Right ventricle myocardium inferior (tissue), 1 donor: ENCODE measurements at places on chromosomes 4 and X. TPM values are rescaled to one million over a fixed set of nuclear protein-coding genes. Genes with fewer than 3 reads are reported as not detected.

GRCh38 chrX:138020941-138021340, 455.0 kb downstream of the ZIC3 start:
- no peak for DNase-seq

DNA sequence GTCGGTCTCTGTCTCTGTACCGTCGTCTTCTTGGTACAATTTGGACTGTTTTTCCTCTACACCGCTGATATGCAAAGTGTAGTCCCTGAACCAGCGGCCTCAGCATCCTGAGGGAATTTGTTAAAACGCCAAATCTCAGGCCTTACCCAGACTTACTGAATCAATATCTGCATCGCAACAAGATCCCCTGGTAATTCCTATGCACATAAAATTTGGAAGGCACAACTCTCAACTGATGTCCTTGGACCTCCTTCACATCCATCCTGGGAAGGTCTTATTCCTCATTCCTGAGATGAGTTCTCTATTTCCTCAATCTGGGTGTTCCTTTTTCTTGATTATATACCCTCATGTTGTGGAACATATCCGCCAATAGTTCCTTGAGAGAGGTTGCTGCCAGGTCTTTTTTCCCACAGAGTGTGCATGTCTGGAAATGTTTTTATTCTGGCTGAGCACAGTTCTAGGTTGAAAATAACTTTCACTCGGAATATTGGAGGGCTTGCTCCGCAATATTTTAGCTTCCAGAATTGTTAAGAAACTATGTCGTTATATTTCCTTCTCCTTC, 738 bp upstream of the HPF1 start:
- DNase-seq: no peak

- no peak for DNase-seq
These were observed 7.8 kb upstream of the RRAGB start for GRCh38 chrX:55709735-55710134.

DNA sequence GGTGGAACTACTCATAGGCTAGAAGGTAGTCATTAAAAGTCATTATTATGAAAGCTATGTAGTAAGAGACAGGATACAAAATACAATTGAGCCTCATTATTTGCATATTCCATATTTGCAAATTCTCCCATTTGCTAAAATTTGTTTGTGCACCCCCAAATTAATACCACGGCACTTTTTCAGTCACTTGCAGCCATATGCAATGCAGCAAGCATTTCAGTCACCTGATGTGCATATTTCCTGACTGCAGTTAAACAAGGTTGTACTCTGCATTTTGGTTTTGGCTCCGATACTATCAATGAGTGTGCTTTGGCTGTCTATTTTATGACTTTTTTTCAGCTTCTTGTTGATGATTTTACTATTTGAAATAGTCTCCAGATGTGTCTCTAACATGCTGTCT, 62.9 kb downstream of the ZNF330 start:
- no peak for DNase-seq

DNA sequence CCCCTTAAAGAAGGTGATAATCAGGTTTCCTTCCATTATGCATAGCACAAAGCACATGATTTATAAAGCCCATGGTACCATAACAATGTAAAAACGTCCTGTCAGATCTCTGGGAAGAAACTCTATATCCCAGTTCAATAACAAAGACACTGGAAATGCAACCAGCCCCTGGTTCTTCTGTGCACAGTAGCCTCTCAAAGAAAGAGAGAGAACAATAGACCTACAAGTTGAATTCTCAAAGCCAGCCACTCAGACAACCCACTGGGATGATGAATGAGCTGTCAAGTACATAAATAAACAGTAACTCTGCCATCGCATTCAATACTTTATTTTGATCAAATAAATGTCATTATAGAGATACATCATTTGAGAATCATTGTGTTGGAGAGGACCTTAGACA, 400.1 kb upstream of the CPEB2 start:
- DNase-seq: no peak

GRCh38 chrX:112066813-112067212, 15.8 kb downstream of the TRPC5 start:
- DNase-seq: no peak

GRCh38 chr4:22129454-22130029, 181.0 kb upstream of the KCNIP4 start:
- DNase-seq: no peak

DNA sequence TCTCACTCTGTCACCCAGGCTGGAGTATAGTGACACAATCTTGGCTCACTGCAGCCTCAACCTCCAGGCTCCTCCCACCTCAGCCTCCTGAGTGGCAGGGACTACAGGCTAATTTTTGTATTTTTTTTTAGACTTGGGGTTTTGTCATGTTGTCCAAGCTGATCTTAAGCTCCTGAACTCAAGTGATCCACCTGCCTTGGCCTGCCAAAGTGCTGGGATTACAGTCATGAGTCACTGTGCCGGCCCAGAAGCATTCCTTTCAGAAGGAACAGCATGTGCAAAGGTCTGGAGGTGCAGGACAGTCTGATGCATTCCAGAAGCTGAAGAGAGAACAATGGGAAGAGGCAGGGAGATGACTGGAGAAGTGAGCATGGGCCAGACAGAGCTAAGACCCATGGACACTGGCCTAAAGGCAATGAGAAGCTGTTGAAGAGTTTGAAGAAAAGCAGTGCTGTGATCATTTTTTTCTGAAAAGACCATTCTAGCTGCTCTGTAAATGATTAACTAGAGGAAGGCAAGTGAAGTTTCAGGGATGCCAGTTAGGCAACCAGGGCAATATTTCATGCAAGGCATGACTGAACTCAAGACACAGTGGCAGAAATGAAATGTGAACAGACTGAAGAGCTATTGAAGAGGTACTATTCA, 43.2 kb downstream of the MANBA start:
- no peak for DNase-seq

GRCh38 chr4:121270389-121270788, 106.3 kb upstream of the TNIP3 start:
- no peak for DNase-seq

DNA sequence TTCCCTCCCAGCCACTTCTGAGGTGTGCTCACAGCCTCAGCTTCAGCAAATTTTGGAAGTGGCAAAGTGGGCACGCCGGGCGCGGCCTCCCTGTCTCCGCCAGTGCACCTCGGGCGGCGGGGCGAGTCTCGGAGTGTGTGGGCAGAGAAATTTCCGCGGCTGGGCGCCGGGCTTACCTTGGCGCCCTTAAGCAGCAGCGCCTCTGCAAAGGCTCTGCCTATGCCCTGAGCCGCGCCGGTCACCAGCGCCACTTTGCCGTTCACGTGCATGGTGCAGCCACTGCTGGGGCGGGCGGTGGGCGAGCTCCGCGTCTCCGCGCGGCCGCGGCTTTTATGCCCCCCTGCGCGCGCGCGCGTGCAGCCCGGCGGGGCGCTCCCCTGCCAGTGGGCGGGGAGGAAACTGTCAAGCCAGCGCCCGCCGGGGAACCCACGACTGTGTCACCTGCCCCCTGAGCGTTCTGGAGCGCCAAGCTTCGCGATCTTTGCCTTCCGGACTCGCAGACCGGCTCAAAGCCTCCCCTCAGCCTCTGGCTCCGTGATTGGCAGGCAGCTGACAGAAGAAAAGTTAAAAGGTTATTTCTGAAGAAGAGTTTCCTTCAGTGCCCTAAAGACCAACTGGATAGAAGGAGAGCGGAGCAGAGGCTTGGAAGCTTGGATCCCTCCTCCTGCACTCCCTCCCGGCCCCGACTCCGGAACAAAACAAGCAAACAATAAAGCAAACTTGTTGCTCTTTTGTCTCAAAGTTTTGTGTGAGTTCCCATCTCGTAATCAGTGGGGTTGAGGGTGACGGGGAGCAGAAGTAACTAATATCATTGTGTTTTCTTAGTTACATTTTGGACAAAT, at the start of gene HPGD:
TSS of gene HPGD (minus strand) at position 306 of the 842 bp plus-strand sequence. CDS start at position 269, 37 bp downstream.
- DNase-seq: peak; percentile 76

DNA sequence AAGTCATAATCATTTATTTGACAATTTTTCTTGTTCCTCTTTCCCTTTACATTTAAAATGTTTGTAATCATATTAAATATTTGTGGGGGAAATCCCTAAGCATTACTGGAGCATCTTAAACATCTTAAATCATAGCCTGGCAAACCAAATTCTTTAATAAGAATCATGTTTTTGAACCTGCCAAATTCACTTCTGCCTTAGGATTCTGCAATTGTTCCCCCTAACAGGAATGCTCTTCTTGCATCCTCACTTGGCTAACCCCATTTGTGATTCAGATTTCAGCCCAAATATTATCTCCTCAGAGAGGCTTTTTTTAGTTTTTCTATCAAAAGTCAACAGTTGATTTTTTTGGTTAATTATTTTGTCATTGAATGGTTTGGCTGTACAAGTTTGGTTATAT, 241.1 kb downstream of the MAPK10 start:
- DNase-seq: no peak

GRCh38 chr4:21948347-21949072, at the start of gene KCNIP4:
KCNIP4 (minus strand) TSS chr4:21948772.
- peak; percentile 63 for DNase-seq

- DNase-seq: no peak
These were observed 586.1 kb downstream of the FSTL5 start for GRCh38 chr4:161577579-161578301.

DNA sequence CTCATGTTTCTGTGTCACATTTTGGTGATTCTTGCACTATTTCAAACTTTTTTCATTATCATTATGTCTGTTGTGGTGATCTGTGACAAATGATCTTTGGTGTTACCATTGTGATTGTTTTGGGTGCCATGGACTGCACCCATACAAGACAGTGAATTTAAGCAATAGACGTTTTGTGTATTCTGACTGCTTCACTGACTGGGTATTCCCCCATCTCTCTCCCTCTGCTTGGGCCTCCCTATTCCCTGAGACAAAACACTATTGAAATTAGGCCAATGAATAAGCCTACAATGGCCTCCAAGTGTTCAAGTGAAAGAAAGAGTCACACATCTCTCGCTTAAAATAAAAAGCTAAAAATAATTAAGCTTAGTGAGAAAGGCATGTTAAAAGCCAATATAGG, 60.2 kb downstream of the BANK1 start:
- DNase-seq: no peak

GRCh38 chrX:82230013-82230412, 1028.1 kb downstream of the SH3BGRL start:
- no peak for DNase-seq

- no peak for DNase-seq
These were observed 64.3 kb downstream of the TAPT1 start for GRCh38 chr4:16161851-16162408.

- no peak for DNase-seq
These were observed 107.8 kb downstream of the STOX2 start for GRCh38 chr4:184012937-184013336.

DNA sequence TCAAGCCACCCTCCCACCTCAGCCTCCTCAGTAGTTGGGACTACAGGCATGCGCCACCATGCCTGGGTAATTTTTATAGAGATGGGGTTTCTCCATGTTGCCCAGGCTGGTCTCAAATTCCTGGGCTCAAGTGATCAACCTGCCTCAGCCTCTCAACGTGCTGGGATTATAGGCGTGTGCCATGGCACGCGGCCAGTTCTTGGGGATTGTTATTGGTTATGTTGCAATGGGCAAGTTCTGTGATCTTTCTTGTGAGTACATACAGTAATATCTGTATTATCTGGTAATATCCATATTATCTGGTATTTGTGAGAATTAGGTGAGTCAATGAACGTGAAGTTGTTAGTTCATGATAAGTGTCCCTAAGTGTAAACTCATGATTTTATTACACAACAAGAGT, 90.3 kb upstream of the TBL1X start:
- DNase-seq: no peak

DNA sequence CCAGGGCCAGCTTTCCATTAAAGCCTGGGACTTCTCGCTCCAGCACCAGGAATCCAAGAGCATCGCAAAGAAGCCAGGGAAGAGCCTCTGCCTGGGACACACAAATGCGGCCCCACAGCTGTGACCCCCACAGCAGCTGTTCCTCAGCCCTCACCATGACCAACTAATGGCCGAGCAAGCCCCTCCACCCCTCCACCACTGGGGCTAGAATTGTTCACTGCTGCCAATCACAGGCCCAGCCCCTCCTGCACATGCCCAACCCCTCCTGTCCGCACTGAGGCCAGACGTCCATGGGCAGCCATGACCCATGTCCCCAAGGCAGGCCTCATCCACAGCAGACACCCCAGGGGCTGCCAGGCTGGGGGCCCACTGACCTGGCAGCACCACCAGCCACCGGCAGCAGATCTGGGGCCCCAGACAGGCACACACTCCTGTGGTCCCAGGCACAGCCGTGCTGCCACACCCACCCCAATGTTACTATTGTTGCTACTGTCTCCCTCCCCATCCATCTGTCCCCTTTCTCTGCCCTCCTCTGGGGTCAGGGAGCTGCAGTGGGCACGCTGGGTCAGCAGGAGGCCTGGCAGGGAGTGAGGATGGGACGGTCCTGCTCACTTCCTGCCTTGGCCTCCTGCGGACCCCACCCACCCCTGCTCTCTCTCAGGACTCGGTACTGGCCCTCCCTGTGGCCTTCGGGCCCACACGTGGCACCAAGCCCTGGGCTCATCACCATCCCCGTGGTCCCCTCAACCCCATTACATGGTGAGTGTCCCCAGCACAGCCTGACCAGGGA, 56.0 kb downstream of the ZFYVE28 start:
- DNase-seq: no peak

DNA sequence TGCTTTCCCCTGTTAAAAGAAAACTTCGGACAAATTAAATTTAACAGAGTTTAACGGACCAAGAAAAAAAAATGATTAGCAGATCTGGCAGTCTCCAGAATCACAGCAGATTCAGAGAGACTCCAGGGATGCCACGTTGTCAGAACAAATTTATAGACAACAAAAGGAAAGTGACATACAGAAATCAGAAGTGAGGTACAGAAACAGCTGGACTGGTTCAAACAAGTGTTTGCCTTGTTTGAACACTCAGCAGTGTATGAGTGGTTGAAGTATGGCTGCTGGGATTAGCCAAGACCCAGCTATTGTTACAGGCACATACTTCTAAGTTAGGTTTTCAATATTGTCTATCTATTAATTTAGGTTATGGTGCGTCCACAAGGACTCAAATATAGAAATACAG, 19.1 kb downstream of the PIR start:
- no peak for DNase-seq

TCEAL6 gene
- not detected for total RNA-seq

HMGN5 gene
- 1.3 TPM for total RNA-seq

STATH gene
- total RNA-seq: not detected

IQSEC2 gene
- 11.6 TPM for total RNA-seq

MTNR1A gene
- total RNA-seq: not detected

MXRA5 gene
- 2.1 TPM for total RNA-seq

RCHY1 gene
- 48.9 TPM for total RNA-seq

MAGEC3 gene
- total RNA-seq: not detected

MID1 gene
- 7.0 TPM for total RNA-seq
